ENCODE measurements at places on chromosomes 2 and 18.

GRCh38 chr2:230614913-230615332 lies 97.7 kb upstream of the CAB39 start:
- no peak for DNase-seq

DNA sequence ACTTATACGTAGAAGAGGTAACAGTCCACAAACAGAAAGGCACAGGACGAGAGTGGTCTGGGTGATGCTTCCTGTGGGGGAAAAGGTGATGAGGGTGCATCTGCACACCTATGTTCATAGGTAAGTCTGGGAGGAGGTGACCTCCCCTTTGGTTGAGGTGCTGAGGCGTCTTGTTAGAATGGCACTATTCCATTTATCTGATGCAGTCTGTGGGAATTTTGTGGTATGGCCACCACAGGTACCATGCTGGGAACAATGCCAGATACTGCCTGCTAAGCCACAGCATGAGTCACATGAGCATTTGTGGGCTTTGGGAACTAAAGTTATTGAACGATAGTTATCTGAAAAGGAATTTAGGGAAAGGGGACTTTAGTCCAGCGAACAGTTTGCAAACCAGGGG lies 27.9 kb downstream of the IL37 start:
- peak; percentile 24 for DNase-seq

DNA sequence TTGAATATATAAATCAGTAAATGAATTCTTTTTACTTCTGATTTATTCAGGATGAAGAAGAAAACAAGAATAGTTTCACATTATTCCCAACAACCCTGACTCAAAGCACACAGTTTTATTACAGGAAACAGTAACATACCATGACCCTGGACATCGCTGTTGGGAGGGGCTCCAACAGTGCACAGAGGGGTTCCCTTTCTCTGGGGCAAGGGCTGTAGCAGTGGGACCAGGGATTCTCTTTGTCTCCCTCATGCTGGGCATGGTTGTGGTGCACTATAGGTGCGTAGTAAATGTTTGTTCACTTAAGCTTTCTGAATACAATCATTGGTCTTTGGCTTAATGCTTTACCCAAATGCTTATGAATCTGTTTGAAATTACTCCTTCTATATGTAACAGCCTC lies 189.4 kb downstream of the BCL2 start:
- DNase-seq = no peak

- DNase-seq = peak; percentile 45
These were observed 41.5 kb downstream of the SLC38A11 start for GRCh38 chr2:164913640-164914350.

GRCh38 chr2:77054938-77055337 lies 467.2 kb downstream of the LRRTM4 start:
- peak; percentile 56 for DNase-seq

DNA sequence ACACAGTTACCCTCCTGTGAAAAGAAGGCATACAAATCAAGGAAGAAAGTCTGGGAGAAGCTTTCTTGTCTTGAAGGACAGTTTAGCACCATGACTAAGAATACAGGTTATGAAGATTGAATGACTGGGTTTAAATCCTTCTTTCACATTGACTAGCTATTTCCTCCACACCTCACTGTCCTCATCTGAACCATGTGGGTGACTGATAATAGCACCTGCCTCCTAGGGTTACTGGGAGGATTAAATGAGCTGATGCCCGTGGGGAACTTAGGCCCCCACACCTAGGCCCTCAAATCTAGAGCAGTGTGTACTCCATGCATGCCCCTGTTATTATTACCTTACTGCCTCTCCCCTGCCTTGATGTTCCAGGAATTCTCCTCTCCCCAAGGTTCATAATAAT lies 202.9 kb downstream of the FBXO15 start:
- no peak for DNase-seq

GRCh38 chr18:32891130-32891529 lies 118.3 kb upstream of the KLHL14 start:
- DNase-seq = no peak

DNA sequence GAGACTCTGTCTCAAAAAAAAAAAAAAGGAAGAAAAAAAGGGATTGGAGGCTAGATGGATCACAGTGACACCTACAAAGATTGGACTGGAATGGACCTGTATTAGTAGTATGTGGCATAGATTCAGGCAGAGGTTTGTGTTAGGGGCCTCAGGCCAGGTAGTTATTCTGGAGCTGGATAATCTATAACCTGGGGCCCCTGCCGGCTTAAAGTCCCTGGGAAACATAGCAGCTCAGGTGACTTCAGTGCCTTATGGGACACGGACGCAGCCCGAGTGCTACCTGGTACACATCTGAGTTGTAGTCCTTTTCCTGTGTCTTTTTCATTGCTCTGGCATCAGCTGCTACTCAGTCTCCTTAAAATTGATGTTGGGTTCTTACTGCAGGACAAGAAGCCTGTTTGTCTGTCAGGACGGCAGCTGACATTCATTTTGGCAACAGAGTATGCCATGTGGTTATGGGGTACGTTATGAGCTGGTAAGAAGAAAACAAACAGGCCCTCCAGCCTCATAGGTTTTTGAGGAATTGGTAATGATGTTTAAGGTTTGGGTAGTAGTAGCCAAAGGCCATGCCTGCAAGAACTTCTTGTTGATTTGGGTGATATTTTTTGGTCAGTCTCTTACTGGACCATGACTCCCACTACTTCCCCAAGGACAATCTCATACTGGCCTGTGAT lies 27.8 kb downstream of the AGFG1 start:
- DNase-seq = no peak

GRCh38 chr2:212831671-212832199 lies 293.1 kb upstream of the ERBB4 start:
- no peak for DNase-seq

Data from cardiac muscle cell (in vitro differentiated cells and primary cell).